ENCODE measurements at places on chromosomes 16 and 17. TPM values are rescaled to one million over a fixed set of nuclear protein-coding genes. Genes with fewer than 3 reads are reported as not detected.

Gene JUP
- 258 TPM for total RNA-seq

Gene ZP2
- not detected for total RNA-seq

Gene LITAFD
- not detected for total RNA-seq

Gene AFMID
- 30.7 TPM for total RNA-seq

Gene MT1M
- total RNA-seq: 0.65 TPM

Gene OTOP2
- total RNA-seq: not detected

Gene VMP1
- total RNA-seq: 267 TPM

Gene RAD51D
- 14.0 TPM for total RNA-seq

Gene OR3A1
- total RNA-seq: not detected

Gene CCR7
- total RNA-seq: not detected

Gene FKBP10
- 140 TPM for total RNA-seq

Gene LHX1
- not detected for total RNA-seq

Gene C17orf78
- not detected for total RNA-seq

Gene STAC2
- total RNA-seq: not detected

Gene MPO
- total RNA-seq: not detected

Gene ASGR2
- not detected for total RNA-seq

Gene TUBD1
- total RNA-seq: 5.3 TPM

Gene GFAP
- not detected for total RNA-seq
